ENCODE measurements at places on chromosomes 5 and 9.

- DNase-seq = no peak
Observed at GRCh38 chr9:135330307-135330631, 149.3 kb upstream of the PPP1R26 start.

DNA sequence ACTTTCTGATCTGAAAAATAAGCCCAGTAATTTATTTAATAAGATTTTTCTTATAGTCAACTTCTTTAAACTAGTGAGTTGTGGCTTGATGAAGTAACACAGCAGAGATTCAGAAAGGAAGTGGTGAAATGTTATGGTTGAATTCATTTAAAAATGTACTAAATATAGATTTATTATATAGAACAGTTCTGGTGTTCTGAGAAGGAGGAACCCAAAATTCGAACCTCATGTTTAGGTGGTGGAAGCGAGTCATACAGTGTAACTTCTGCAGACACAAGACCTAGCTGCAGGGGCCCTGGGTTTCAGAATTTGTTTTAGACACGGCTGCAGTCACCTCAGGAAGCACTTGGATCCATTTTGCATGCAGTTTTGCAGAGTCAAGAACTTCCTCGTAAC is 188.2 kb downstream of the TRIO start:
- DNase-seq = peak; percentile 43

DNA sequence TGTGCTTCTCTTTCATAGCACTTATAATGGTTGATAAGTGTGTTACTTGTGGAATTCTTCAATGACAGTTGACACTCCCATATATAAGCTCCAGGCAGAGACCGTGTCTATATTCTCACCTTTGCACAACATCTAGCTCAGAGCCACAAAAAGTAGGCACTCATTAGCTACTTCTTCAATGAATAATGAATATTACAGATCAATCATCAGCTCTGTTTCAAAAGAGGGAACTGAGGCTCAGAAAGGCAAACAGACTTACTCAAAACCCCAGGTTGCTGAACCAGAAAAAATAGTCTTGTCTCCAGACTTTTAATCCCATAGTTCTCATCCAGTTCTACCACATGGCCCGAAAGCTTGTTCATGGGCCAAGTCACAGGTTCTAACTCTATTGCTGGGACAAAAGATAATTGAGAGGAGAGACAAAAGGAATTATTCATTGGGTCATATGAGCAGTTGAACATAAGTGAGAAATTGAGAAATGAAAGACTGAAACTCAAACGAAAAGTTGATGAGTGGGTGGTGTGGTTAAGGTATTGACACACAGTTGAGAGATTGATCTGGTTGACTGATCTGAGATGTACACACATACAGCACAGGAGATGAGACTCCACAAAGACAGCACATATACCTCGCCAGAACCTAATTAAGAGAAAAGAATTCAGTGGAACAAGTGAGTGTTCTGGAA is 381.6 kb downstream of the EFNA5 start:
- no peak for DNase-seq

GRCh38 chr5:378301-378891 is 56.9 kb downstream of the AHRR start:
- DNase-seq = peak; percentile 78

GRCh38 chr9:90842996-90843395 is 41.4 kb downstream of the SYK start:
- no peak for DNase-seq

DNA sequence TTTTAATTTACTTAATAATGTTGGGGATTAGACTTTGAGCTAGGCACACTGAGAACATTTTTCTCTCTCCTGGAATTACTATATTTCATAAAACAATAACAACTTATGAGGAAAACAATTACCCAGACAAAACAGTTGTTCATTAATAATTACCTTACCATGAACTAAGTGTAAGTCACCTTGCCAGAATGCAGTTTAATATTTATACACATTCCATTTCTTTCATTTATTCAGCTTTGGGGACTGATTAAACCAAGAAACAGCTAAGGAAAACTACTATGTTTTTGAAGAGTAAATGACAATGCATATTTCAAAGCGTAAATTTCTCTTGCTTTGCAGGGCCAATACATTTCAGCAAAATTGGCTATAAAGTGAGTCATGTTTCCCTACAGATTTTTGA is 616.2 kb downstream of the PRELID2 start:
- DNase-seq = no peak

DNA sequence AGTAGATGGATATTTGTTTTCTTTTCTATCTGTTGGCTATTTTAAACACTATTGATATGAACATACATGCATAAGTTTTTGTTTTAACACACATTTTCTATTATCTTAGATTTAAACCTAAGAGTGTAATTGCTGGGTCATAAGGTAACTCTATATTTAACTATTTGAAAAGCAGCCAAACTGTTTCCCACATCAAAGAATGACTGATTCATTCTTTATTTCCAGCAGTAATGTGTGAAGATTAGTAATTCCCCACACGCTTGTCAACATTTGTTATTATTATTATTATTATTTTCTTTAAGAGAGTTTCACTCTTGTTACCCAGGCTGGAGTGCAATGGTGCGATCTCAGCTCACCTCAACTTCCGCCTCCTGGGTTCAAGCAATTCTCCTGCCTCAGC is 1495.8 kb downstream of the EFNA5 start:
- DNase-seq = no peak

DNA sequence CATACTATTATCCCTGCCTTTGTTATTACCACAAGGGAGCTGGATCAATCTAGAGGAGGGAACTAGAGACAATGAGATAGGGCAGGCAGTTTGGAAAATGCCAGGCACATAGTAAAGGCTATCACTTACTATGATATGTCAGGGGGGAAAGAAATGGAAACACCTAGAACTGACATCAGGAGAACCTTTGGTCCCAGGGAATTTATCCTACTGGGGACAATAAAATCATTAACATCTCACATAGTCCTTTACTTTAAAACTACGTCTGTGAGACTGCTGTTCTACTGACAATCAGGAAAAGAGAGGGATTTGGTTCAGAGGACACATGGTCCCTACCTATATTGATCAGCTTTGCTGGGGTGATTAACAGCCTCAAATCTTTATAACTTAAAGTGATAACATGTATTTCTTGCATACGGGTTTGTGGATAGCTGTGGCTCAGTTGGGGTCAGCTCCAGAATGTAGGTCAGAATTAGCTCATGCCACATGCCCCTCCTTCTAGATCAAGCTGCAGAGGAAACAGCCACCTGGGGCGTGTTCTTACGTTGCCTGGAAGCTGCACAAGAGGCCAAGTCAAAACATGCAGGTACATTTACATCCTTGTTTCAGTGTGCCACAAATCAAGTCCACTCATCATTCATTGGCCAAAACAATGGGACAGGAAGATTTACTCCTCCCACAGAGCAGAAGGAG is 43.9 kb upstream of the ALDOB start:
- no peak for DNase-seq

- DNase-seq = no peak
Observed at GRCh38 chr5:147965715-147966114, 59.4 kb upstream of the C5orf46 start.

DNA sequence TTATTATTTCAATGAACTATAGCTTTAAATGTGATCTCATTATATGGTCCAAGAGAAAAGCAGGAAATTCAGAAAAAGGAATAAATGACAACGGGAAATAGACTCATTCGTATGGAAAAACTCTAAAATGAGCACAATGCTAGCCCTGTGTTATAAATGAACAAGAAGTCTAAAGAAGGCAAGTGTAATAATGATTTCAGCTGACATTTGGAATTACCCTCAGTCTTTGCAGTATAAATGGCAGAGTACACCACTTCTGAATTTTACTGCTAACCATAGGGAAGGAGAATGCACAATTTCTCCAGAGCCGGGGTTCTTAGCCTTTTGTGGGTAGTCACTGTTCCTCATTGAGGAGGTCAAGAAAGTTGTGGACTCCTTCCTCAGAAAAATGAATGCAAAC is 93.1 kb downstream of the ANKRD55 start:
- no peak for DNase-seq

DNA sequence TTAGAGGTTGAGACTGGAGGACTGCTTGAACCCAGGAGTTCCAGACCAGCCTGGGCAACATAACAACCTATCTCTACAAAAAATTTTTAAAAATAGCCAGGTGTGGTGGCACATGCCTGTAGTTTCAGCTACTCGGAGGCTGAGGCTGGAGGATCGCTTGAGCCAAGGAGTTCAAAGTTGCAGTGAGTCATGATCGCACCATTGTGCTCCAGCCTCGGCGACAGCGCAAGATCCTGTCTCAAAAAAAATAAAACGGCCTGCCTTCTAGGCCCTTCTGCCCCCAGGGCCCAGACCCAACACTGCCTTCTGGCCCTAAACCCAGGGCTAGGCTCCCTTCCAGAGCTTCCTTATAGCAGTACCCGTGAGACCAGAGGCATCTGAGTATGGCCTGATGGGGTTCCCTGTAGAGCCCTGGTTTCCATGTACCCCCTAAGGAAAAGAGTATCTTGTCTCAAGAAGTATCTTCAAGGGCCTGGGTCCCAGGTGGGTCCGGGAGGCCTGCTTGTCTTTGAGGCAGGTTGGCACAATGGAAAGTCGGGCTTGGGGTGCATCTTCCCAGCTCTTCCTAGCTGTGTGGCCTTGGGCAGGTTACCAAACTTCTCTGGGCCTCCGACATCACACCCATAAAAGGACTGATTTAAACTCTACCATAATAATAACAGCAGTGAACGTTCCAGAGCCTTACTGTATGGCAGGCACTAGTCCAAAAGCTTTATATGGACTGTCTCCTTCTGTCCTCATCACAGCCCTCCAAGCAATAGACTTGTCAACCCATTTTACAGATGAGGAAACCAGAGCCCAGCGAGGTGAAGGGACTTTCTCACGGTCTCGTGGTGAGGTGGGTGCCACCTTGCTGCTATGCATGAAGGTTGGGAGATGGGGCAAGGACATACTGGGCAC is 9.6 kb downstream of the LRRC8A start:
- no peak for DNase-seq

DNA sequence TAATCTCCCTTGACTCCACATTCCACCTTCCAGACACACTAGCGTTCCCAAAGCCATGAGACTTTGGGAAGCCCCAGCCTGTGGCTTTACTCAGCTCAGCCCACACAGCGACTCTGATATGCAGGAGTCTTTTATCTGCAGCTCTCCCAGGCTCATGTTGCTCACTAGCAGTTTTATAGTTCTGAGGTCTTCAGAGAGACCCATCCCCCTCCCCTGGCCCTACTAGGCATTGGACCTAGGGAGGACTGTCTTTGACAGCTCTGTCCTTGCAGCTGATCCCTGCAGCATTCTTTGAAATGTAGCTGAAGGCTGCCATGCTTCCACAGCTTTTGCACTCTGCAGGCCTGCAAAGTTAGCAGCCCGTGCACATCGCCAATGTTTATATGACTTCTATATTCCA is 19.9 kb upstream of the CYLC2 start:
- no peak for DNase-seq

GRCh38 chr5:150406103-150406722 is 6.5 kb downstream of the CD74 start:
- no peak for DNase-seq

DNA sequence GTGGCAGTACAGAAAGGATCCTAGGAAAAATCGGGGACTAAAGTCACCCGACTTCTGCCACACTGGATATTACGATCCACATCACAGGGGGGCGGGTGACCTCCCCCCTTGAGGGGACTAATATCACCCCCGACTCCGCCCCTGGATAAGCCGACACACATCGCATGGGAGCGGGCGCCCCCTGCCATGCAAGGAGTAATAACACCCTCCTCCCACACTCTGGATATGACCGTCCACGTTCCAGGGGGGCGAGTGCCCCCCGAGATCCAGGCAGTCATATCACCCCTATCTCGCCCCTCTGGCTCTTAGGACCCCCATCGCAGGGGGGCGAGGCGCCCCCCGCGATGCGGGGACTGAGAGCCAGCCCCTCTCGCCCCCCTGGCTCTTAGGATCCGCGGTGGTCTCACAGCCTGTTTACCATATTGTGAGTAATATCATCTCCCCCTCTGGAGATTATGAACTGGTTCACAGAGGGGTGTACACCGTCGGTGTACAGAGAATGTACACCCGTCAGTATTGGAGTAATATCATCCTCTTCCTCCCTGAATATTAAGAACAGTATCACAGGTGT is 423.0 kb downstream of the DIRAS2 start:
- no peak for DNase-seq

DNA sequence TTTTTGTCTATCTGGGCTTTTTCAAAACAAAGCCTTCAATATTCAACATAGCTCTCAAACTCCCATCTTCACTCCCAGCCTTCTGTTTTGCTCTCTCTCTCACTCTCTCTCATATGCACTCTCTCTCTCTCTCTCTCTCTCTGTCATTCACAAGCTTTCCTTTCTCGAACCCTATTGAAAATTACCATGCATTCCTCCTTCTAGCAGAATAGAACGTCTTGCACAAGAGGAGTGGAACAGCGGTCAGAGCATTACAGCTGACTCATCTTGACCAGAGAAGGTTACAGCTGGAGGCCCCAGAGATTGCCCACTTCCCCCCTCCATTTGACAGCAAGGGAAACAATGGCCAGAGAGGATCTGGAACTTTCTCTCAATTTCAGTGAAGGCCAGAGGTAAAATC is 51.0 kb upstream of the LIFR start:
- DNase-seq = peak; percentile 69

GRCh38 chr9:121738968-121739367 is 87.5 kb downstream of the DAB2IP start:
- DNase-seq = peak; percentile 52

- DNase-seq = no peak
Observed at GRCh38 chr5:107539726-107540330, 130.9 kb downstream of the EFNA5 start.

GRCh38 chr5:58672521-58672920 is 89.6 kb downstream of the RAB3C start:
- no peak for DNase-seq

- DNase-seq = no peak
Observed at GRCh38 chr5:72256536-72256935, 63.5 kb downstream of the MRPS27 start.

DNA sequence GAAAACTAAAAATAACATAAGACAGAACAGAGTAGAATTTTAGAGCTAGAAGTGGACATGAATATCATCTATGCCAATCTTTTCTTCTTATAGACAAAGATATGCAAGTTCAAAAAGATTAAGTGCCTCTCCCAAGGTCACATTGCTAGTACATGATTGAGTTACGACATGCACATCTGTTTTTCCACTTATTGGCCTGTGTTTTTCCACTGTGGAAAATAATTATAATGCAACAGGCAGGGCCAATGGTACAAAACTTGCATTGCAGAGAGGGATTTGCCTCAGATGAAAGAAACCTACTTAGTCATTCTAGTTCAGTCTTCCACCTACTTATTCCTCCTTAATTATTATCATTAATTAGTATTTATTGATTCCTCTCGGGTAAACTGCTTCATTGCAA is 407.8 kb upstream of the SGCD start:
- DNase-seq = no peak

DNA sequence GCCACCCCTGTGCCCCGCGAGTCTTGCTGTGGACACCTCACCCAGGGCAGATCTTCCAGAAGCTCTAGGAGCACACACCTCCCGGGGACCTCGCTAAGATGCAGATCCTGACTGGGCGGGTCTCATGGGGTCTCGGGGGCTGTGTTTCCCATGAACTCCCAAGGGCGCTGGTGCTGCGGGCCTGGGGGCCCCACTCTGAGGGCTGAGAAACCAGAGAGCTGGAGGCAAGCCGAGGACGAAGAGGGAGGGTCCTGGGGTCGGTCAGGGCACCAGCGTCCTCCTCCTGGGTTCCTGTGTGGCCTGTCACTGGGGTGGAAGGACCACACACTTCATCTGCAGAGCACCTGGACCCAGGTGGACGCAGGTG is 30.2 kb downstream of the SLC6A3 start:
- DNase-seq = no peak

GRCh38 chr9:22147813-22148527 is 138.9 kb upstream of the CDKN2B start:
- peak; percentile 65 for DNase-seq

Data from fibroblast of skin of right quadriceps (primary cell).